Spleen (tissue), 13 donors: ENCODE measurements at places on chromosomes 2 and 18. TPM values are rescaled to one million over a fixed set of nuclear protein-coding genes. Genes with fewer than 3 reads are reported as not detected.

IL18RAP gene
- 34.9 TPM for total RNA-seq

CD302 gene
- total RNA-seq, result 72.4 TPM

BMP10 gene
- total RNA-seq, result not detected

DNA sequence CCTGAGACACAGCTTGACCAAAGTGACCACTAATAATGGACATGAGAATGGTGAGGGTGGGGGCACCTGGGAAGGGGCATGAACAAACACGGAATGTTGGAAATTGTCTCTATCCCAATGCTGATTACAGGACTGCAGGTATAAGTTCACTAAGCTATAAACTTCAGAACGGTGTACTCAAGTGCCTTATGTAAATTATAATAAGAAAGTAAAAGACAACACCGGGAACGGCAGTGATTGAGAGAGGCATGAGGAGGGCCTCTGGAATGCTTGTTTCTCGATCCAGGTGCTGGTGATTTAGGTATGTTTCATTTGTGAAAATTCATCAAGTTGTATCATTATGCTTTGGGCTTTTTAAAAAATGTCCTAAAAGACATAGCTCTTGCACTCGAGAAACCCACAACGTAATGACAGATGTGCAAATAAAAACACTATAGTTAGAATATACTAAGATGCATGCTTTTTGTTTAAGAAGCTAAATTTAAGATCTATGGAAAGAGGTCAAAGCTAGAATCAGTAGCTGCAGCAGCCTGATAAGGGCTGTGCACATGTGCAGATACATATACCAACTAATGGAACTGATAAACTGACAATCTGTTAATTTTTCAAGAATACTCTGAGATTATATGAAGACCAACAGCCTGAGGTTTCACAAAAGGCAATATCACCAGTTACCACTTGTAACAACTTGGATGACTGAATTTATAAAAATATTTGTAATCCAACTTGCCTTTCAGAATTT, 7.6 kb downstream of the HIBCH start:
- H3K4me3 ChIP-seq, result no peak overlapping the region
- no peak for DNase-seq
- H3K4me1 ChIP-seq, result peaks cover 35% of the 10 kb centered on the region
- peaks cover 58% of the 10 kb centered on the region for H3K36me3 ChIP-seq
- no peaks in the 10 kb centered on the region for H3K27me3 ChIP-seq

DNA sequence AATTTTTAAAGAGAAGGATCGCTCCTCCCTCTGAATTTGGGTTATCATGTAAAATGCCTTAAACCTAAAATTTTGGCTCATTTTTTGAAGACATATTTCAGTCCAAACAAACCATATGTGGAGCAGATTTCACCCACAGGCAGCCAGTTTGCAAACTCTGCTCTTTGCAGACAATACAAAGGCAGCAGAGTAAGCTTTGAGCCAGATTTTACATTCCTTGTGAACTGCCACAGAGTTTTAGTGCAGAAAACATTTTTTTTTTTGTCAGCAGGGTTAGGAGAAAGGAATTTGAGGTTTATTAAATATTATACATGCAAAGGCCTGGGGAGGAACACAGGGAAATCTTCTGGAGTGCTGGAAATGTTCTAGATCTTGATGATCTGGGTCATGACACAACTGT, 171.9 kb upstream of the FN1 start:
- no peaks in the 10 kb centered on the region for H3K4me1 ChIP-seq
- no peak overlapping the region for H3K27ac ChIP-seq

- peaks cover 9% of the 10 kb centered on the region for H3K4me1 ChIP-seq
- H3K36me3 ChIP-seq, result no peaks in the 10 kb centered on the region
- no peak overlapping the region for H3K4me3 ChIP-seq
- DNase-seq, result no peak
- H3K27me3 ChIP-seq, result no peaks in the 10 kb centered on the region
These were observed 13.2 kb upstream of the TANK start for GRCh38 chr2:161146996-161147395.

DNA sequence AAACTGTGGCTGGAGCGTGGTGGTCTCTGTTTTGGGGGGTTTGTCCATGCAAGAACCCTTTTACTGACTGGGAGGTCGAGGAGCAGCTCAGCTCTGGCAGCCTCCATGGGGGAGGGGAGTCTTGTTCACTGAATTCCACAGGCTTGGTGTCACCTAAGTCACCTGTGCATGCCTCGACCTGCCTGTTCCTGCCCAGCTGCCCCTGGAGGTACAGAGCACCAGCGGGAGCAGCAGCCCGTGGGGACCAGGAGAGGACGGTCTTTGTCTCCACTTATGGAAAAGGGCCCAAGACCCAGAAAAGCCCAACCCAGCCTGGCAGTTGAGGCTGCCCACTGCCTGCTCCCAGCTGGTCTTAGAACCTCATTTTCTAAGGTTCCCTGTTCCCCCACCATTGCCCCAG, 168.7 kb upstream of the AGAP1 start:
- no peak overlapping the region for H3K4me3 ChIP-seq
- DNase-seq, result no peak
- H3K27ac ChIP-seq, result no peak overlapping the region
- H3K4me1 ChIP-seq, result no peaks in the 10 kb centered on the region
- H3K36me3 ChIP-seq, result no peaks in the 10 kb centered on the region

GRCh38 chr2:158125756-158126498, 24.3 kb downstream of the UPP2 start:
- no peaks in the 10 kb centered on the region for H3K4me1 ChIP-seq
- H3K27ac ChIP-seq, result no peak overlapping the region
- H3K27me3 ChIP-seq, result no peaks in the 10 kb centered on the region
- H3K36me3 ChIP-seq, result no peaks in the 10 kb centered on the region
- DNase-seq, result no peak

- no peaks in the 10 kb centered on the region for H3K27me3 ChIP-seq
- peak; percentile 32 for DNase-seq
- H3K27ac ChIP-seq, result no peak overlapping the region
- no peaks in the 10 kb centered on the region for H3K4me1 ChIP-seq
These were observed 46.3 kb downstream of the LMAN2L start for GRCh38 chr2:96693286-96694200.

GRCh38 chr2:241893265-241893664, 23.7 kb downstream of the RTP5 start:
- DNase-seq, result peak; percentile 60
- H3K27ac ChIP-seq, result no peak overlapping the region
- peaks cover 8% of the 10 kb centered on the region for H3K4me1 ChIP-seq
- H3K27me3 ChIP-seq, result no peaks in the 10 kb centered on the region

DNA sequence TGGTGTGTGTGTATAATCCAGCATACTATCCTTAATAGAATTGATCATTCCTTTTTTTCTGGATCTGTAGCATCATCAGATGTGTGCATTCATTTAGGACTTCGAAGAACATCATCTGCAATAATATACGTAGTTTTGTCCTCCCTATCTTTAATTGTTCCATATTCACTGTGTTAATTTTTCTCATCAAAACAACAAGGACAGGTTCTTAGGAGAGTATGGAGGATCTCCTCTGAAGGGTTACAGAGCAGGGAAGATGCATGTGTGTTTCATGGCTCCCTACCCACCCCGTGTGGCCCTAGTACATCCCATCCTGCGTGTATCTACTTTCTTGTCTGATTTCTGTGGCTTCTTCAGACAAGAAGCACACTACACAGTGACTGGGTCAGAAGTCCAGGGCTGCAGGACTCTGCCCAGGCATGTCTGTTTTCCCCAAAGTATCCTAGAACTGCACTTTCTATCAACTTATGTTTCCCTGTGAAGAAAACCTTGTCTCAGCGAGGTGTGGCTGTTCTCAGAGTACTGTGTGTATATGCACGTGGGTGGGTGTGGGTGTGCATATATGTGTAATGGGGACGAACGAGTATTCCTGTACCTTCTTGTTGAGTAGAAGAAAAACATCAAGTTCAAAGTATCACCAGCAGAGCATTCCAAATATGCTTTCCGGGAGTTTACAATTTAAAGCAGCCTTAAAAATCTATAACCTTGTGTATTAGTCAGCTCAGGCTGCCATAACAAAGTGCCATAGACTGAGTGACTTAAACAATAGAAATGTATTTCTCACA, 220.4 kb upstream of the FOSL2 start:
- H3K4me3 ChIP-seq, result no peak overlapping the region
- DNase-seq, result no peak
- no peak overlapping the region for H3K27ac ChIP-seq
- peaks cover 3% of the 10 kb centered on the region for H3K36me3 ChIP-seq

- no peaks in the 10 kb centered on the region for H3K4me1 ChIP-seq
- no peak overlapping the region for H3K27ac ChIP-seq
These were observed 12.9 kb upstream of the NCKAP5 start for GRCh38 chr2:133581010-133581760.
